DMS53 (cell line): ENCODE measurements at places on chromosomes 13 and 19.

DNA sequence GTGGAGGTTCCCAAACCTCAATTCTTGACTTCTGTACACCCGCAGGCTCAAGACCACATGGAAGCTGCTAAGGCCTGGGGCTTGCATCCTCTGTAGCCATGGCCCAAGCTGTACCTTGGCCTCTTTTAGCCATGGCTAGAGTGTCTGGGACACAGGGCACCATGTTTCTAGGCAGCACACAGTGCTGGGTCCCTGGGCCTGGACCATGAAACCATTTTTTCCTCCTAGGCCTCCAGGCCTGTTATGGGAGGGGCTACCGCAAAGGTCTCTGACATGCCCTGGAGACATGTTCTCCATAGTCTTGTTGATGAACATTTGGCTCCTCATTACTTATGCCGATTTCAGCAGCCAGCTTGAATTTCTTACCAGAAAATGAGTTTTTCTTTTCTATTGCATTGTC lies 701.4 kb downstream of the FGF9 start:
- peak; percentile 9 for DNase-seq

- no peak for DNase-seq
Observed at GRCh38 chr19:10797078-10797477, 38.9 kb downstream of the TMED1 start.

DNA sequence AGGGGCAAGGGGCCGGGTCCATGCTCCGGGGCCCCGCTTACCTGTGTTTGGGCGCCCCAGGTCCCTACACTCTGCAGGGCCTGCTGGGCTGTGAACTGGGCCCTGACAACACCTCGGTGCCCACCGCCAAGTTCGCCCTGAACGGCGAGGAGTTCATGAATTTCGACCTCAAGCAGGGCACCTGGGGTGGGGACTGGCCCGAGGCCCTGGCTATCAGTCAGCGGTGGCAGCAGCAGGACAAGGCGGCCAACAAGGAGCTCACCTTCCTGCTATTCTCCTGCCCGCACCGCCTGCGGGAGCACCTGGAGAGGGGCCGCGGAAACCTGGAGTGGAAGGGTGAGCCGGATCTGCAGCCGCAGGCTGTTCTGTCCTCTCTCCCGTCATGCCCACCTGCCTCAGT lies 1.7 kb downstream of the FCGRT start:
- peak; percentile 38 for DNase-seq

GRCh38 chr13:29845440-29846056 lies 4.9 kb downstream of the UBL3 start:
- peak; percentile 43 for DNase-seq

DNA sequence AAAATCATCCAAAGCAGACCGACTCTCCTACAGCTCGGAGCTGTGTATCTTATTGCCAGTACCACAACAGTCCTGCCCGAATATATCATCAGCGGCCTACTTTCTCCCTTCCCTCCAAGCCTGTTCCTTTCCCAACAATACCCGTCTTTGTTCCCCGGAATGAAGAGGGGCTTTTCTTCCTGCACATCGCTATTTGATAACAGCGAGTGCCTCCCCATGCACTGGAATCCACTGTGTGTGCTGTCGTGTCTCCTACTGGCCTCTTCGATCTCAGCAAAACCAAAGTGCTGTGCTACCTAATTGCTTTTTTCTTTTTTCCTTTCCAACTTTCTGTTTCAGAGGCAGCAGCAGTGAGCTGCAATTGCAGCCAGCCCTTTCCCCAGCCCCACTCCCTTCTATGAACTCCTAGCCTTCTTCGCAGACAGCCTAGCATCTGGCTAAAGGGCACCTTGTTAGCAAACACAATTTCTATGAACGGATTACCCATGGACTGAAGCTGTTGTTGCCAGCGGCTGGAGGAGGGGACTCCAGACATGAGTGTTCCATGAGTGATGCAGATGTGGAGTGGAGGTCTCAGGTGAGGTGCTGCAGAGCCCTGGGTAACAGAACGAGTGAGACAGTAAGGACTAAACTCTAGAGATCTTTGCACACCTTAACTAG lies 43.4 kb downstream of the EFNB2 start:
- DNase-seq = no peak

- DNase-seq = peak; percentile 68
Observed at GRCh38 chr13:100040196-100040595, 48.7 kb upstream of the PCCA start.

GRCh38 chr19:18700501-18701249 lies 17.2 kb downstream of the CRTC1 start:
- no peak for DNase-seq

DNA sequence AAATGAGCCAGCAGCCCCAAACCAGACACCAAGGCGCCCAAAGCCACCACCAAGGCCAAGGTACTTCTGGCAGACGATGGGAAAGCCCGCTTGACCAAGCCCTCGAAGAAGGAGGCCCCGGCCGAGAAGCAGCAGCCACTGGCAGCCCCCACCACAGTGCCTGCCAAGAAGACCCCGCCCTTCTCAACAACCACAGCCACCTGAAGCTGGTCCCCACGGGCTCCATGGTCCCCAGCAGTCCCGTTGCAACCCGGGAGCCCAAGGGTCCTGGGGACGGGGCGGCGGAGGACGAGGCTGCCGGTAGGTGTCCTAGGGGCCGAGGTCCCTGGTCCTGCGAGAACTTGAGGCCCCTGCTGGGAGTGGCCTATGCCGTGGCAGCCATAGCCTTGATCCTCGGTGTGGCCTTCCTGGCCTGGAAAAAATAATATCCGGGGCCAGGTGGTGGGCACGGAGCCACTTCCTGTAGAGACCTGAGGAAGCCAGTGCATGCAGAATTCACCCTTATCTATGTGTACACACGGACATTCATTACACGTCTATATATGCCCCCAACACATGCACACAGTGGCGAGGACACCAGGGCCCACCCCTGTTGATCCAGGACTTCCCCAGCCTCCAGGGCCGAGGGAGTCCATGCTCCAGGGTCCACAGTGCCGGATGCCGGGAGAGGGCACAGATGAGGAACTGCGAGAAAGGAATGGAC lies 13.8 kb downstream of the C1QTNF9 start:
- no peak for DNase-seq

- DNase-seq = no peak
Observed at GRCh38 chr13:50699874-50700663, 143.4 kb downstream of the DLEU7 start.

DNA sequence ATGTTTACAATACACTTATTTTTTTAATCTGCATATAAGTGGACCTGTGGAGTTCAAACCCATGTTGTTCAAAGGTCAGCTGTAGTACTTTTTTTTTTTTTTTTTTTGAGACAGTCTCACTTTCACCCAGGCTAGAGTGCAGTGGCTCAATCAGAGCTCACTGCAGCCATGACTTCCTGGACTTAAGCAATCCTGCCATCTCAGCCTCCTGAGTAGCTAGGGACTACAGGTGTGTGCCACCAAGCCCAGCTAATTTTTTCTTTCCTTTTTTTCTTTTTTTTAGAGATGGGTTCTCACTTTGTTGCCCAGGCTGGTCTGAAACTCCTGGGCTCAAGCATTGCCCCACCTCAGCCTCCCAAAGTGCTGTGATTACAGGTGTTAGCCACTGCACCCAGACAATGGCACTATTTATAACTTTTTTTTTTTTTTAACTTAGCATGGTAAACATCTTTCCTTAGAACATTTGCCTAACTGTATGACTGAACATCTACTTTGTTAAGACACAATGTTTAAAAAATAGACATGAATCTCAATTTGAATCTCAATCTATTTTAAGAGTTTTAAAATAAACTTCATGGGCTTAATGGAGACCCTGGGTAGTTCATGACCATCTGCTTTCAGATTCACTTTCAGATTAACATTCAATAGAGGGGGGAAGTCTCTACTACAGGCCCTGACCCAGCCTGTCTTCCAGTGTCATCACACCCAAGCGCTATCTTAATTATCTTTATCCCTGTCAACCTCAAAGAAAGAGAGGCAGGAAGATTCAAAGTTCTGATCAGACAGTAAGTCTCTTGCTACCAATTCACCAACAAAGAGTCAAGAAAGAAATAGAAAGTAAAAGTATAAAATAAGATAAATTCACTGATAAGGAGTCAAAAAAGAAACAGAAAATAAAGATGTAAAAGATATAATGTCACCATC lies 97.7 kb upstream of the DOCK9 start:
- DNase-seq = no peak

GRCh38 chr19:29321116-29321515 lies 108.2 kb upstream of the UQCRFS1 start:
- DNase-seq = no peak

DNA sequence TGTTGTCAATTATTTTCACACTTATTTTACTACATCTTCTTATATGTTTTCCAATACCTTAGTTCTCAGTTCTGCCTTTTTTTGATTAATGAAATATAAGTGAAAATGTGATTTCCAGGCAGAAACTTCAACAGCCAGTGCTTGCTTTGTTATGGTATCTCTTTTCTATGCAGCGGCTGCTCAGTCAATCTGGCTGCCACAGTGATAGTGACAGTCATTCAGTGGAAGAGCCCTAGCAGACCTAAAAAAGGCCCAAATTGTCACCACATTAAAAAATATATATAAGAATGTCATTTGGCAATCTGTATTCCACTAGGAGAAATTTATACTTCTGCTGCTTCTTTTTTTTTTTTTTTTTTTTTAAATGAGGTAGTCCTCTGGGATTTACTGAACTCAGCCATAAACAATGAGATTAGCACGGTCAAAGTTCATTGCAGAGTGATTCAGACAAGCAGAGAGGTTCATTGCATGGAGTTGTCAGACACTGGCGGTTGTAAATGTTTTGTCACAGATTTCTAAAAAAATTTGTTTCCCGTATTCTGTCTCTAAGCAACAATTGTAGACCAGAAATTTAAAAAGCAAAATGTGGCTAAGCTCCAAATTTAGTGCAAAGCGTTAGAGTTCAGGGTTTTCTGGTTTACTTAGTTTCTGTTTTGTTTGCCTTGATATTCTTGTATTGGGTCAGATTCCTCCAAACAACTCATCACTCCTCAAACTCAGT lies 94.7 kb upstream of the PRR20A start:
- peak; percentile 68 for DNase-seq

- DNase-seq = no peak
Observed at GRCh38 chr19:863315-863620, 3.8 kb downstream of the CFD start.

- DNase-seq = no peak
Observed at GRCh38 chr19:2798733-2799132, 13.4 kb downstream of the THOP1 start.

- DNase-seq = peak; percentile 34
Observed at GRCh38 chr19:16328824-16329482, 4.3 kb downstream of the KLF2 start.

DNA sequence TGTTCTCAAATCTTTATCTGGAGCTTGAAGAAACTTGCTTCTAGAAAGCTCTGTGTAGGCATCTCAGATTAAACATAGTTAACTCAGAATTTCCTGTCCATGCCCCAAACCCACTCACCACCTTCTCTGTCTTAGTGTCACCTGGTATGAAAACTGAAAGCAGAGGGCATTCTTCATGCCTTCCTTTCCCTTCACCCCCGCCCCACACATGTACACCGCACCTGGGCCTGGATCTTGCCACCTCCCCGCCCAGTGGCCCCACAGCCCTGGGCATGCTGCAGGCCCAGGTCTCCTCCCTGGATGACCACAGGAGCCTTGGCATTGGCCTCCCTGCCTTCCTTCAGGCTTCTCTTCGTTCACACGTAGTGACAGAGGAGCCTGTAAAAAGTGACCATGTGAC lies 15.8 kb downstream of the CFAP97D2 start:
- DNase-seq = no peak

- DNase-seq = peak; percentile 87
Observed at GRCh38 chr19:40596608-40597328, 4.4 kb upstream of the LTBP4 start.

DNA sequence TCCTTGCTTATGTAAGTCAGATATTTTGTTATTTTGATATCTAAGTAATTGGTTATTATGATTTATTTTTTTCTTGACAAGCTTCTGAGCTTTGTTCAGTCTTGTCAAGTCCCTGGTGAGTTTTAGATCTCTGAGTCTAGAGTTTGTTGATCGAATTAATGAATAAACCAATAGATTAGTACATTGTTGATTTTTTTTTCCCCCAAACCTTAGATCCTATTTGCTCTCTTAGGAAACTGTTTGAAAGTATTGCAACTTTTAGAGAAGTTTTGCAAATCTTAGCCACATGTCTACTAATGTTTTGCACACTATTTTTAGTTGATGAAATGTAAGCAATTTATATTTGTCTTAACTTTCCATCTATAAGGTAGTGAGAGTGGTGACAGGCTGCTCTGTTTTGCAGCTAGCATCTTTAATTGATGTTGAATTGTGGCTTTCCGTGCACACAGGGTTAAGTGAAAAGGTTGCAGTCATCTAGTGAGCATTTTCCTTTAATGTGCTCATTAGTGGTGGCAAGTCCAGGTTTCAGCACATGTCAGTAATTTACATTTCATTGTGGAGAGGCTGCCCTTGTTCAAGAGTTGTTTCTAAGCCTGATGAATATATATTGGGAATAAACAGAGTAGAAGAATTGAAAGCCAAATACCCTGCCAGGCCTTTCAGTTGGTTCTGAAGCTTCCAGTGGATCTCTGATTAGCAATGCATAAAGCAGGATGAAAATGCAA lies 86.3 kb downstream of the PCCA start:
- DNase-seq = no peak

DNA sequence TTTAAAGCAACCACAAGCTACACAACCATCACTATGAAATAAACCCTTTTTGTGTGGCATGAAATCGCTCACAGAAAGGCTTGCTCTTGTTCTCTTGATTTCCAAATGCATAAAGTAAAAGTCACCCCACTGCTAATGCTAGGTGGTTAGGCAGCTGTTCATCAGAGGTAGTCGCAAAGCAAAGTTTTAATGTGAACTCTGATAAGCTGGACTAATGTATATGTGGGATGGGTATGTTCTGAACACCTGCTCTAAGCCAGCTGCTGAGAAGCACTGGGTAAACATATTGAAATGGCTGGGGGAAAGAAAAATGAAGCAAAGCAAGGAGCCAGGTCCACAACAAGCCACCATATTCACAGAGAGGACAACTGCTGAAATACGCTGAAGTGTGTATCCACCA lies 142.3 kb downstream of the KLF12 start:
- DNase-seq = peak; percentile 52

DNA sequence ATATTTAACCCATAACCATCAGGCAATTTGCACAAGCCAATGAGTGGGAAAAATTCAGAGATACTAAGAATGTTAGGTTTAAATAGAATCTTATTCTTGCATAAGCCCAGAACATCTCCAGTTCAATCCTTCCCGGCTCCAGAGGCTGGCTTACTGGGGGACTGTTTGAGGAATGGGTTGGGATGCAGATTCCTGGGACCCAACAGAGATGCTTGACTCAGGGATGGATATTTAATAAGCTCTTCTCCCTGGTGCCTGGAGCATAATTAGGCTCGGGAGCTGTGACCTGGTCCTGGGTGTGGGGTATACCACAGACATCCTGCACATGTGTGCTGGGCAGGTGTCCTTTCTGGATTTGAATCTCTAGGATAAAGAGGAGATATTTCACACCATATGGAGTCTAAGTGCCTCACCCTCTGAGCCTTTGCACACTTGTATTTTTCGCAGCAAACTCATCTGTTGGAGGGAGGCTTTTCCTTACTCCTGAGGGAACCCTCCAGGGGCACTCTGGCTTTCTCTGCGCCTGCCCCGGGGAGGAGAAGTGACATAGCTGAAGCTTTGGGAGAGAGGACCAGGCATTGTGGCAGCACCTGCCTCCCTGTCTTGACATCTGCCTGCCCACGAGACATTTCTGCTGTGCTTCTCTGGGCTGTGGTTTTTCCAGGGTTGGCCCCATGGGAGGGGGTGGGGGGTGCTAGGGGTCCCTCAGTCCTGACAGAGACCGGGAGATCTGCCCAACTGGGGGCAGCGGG lies 36.1 kb upstream of the ANKRD10 start:
- DNase-seq = no peak

GRCh38 chr13:27359199-27359821 lies 65.1 kb upstream of the GTF3A start:
- peak; percentile 84 for DNase-seq

- peak; percentile 44 for DNase-seq
Observed at GRCh38 chr19:55485439-55486011, 537 bp downstream of the NAT14 start.

GRCh38 chr13:36820222-36820621 lies 1.2 kb downstream of the RFXAP start:
- DNase-seq = no peak
